Activated naive CD4-positive, alpha-beta T cell (primary cell): ENCODE measurements at places on chromosomes 16 and 17.
A peak's percentile ranks its signal among the peaks of the same experiment; 100 is the strongest.

GRCh38 chr17:77049440-77049839 lies 91.3 kb upstream of the SEC14L1 start:
- DNase-seq, result no peak

- DNase-seq, result no peak
Measured at GRCh38 chr17:27873746-27874145, 19.4 kb downstream of the LYRM9 start.

GRCh38 chr17:57517632-57518456 lies 227.3 kb downstream of the CCDC182 start:
- DNase-seq, result no peak

DNA sequence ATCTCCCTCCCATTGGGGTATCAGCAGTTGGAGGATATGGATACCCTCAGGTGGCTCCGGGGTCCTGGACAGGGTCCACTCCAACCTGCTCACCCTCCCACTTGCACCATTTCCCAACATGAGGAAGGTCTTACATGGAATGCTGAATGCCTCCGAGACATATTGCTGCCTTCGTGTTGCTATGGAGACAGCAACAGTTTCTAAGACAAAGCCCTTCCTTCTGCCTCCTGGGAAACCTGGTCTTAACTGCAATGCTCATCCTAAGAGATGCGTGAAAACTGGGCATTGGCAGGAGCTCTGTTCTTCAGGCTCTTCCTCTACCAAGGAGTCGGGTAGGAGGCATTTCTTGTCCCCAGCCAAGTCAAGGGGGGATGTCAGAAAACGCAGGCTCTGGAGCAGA lies 45.2 kb downstream of the ST3GAL2 start:
- DNase-seq, result no peak

DNA sequence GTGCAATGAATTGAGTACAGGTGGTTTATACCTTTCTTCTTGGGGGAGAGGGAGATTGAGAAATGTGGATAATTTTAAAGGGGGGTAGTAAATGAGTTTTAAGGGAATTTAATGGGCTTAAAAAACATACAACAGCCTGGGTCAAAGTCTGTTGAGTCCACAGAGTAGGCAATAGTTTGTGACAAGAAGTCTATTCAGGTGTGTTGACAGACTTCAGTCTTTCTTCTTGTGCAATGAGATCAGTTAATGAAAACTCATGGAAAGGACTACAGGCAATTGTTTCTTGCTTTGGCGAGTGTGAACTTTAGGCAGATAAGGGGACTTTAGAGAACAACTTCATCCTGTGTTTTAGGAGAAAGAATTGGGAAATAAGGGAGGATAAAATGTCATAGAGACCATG lies 507.8 kb upstream of the CA10 start:
- DNase-seq, result no peak

- no peak for DNase-seq
Measured at GRCh38 chr17:29347831-29348629, 42.1 kb upstream of the TAOK1 start.

GRCh38 chr16:52318302-52319009 lies 228.5 kb downstream of the TOX3 start:
- DNase-seq, result no peak

DNA sequence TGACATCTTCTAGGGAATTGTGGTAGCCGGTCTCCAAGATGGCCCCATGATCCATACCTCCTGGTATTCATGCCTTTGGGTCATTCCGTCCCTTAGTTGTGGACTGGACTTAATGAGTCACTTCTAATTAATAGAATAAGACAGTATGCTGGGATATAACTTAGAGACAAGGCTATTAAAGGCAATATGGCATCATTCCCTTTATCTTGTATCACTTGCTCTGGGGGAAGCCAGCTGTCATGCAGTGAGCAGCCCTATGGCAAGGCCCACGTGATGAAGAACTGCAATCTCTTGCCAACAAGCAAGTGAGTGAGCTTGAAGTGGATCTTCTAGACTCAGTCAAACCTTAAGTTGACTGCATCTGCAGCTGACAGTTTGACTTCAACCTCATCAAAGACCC lies 97.8 kb upstream of the MED13 start:
- no peak for DNase-seq

- DNase-seq, result peak; percentile 14
Measured at GRCh38 chr16:79272141-79272577, 328.4 kb downstream of the MAF start.

DNA sequence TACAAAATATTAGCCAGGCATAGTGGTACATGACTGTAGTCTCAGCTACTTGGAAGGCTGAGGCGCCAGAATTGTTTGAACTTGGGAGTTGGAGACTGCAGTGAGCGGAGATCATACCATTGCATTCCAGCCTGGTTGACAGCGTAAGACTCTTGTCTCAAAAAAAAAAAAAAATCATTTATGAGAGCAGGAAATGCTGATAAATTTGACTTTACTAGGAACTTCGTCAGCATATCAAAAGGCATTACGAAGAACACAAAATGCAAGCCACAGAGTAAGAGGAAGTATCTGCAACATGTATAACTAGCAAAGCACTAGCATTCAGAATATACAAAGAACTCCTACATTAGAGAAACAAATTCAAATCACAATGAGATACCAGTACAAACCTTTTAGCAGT lies 279.3 kb downstream of the ZFHX3 start:
- no peak for DNase-seq

GRCh38 chr17:81711814-81712467 lies at the start of gene SLC25A10:
SLC25A10 (plus strand) TSS chr17:81712284; CDS start chr17:81712427, 143 bp downstream.
- peak; percentile 57 for DNase-seq
